ENCODE measurements at places on chromosomes 5 and 9.

DNA sequence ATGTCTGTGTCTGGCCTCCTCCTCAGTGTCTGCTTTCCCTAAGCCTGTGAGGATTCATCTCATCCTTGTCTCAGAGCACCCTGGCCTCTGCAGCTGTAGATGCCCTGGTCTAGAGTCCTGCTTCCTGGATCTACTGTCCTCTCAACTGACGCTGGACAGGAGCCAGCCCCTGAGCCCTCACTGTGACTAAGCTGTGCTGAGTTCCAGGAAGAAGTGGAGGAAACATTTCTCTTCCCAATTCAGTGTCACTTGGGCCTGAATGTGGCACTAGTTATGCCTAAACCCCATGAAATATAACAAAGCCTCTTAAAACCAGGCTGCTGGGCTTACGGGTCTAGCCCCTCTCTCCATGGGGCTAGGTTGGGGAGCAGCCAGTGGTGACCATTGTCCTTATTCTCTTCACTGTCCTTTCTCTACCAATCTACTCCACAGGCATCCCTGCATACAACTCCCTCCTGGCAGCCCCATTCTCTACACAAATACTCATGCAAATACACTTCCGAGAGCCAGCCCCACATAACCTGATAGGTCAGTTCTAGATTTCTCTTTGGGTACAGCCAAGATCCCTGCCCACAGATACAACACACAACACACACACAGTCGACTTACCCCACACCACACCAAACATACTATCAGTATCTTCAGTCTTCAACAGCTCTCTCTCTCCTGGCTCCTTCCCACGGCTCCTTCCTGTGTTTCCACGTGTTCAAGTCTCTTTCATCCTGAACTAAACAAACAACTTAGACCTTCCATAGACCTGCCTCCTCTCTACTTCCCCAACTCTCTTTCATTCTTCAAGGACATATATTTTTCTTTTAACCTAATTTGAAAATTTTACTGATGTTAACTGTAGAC is 220.8 kb downstream of the SNX18 start:
- DNase-seq: peak; percentile 26

- DNase-seq: no peak
These were observed 38.2 kb downstream of the CCDC192 start for GRCh38 chr5:127741412-127741811.

DNA sequence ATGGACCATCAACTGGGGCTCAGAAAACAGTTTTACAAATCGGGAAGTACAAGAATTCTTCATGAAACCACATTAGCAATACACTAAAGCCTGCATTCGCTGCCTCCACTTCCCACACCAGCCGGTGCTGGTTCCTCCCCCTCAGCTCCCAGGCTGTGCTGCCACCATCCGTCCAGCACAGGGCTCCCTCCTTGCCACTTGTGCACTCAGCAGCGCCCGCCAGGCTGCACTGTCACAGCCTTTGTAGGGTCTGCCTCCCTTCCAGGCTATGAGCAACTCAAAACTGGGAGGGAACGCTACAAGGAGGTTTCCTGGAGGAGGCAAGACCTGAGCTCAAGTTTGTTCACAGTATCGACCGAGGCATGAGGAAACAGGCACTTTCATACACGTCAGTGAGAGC is 7.7 kb downstream of the MAPK9 start:
- DNase-seq: peak; percentile 75

GRCh38 chr9:4301296-4301695 is 1.4 kb upstream of the GLIS3 start:
- DNase-seq: no peak

DNA sequence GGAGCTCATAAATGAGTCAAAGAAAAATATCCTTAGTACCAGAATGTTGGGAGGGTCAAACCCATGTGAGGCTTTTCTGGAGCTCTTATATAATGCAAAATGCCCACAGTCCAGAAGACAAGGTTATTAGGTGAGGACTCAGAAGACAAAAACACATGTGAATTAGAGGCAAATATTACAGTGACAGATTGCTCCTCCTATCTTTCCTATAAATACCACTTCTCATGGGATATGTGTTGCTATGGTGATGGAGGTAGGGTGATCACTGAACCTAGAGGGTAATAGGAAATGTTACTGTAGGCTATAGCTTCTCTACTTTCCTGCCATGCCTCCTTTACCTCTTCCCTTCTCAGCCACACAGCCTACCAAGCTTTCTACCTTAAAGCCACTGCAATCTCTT is 264.6 kb downstream of the SEC61B start:
- no peak for DNase-seq

DNA sequence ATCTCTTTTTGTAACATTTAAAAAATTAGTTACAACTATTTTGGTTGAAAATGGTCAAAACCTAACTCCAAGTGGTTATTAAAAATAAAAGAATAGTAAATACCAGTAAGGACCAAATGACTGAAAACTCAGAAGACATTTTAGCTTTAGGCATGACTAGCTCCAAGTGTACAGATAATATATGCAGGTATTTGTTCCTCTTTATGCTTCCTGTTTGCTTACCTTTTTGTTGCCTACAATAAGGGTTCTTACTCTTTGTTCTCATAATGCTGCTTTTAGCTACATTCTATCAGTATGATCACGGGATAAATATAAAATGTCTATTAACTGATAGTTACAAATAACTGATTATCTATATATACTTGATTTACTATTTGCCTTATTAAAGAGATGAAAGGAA is 259.6 kb downstream of the CDH12 start:
- no peak for DNase-seq

GRCh38 chr9:69279084-69279731 is 45.8 kb upstream of the ENTREP1 start:
- DNase-seq: no peak

- no peak for DNase-seq
These were observed 51.2 kb downstream of the DIAPH1 start for GRCh38 chr5:141567513-141568117.

GRCh38 chr5:151622367-151623088 is 31.4 kb upstream of the FAT2 start:
- no peak for DNase-seq

DNA sequence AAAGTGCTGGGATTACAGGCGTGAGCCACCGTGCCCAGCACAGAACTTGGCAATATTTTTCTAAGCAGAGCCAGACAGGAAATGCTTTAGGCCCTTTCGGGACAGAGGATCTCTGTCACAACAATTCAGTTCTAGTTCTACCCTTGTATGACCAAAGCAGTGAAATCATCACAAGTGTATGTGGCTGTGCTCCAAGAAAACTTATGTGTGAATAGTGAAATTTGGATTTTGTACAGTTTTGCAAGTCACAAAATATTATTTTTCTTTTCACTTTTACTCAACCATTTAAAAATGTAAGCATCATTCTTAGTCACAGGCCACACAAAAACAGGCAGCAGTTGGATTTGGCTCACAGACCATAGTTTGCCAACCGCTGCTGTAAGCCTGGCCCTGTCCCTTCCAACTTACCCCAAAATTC is 20.4 kb upstream of the PRUNE2 start:
- no peak for DNase-seq

DNA sequence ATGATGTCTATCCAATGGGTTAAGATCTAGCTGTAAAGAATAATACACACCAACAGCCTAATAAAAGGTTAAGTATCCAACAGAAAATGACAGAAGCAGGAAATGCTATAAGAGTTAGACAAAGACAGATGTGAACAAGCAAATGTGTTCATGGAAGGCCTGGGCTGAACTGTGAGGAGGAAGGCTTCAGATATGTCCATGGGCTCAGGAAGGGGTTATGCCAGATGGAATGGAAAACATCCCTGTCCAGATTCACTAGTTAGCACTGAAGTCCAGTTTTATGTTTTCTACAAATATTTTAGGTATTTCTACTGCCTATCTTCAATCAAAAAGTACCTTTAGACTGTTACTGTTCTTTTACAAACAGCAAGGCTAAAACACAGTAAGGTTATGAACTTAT is 27.1 kb downstream of the ERAP1 start:
- DNase-seq: no peak

GRCh38 chr5:155258161-155258560 is 244.6 kb downstream of the KIF4B start:
- peak; percentile 29 for DNase-seq

DNA sequence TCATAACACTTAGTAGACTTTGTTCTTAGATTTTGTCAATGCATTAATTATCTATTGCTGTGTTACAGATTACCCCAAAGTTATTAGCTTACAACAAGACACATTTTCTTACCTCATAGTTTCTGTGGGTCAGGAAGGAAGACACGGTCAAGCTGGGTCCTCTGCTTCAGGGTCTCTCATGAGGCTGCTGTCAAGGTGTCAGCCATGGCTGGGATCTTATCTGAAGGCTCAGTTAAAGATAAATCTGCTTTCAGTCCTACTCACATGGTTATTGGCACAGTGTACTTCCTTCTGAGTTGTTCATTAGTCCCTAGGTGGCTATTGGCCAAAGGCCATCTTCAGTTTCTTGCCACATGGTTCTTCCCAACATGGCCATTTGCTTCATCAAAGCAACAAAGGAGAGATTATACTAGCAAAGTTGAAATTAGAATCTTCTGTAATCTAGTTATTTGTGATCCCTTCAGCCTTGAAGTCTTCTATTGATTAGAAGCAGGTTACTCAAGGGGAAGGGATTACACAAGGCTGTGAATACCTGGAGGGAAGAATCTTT is 25.2 kb downstream of the TDRD7 start:
- DNase-seq: no peak

DNA sequence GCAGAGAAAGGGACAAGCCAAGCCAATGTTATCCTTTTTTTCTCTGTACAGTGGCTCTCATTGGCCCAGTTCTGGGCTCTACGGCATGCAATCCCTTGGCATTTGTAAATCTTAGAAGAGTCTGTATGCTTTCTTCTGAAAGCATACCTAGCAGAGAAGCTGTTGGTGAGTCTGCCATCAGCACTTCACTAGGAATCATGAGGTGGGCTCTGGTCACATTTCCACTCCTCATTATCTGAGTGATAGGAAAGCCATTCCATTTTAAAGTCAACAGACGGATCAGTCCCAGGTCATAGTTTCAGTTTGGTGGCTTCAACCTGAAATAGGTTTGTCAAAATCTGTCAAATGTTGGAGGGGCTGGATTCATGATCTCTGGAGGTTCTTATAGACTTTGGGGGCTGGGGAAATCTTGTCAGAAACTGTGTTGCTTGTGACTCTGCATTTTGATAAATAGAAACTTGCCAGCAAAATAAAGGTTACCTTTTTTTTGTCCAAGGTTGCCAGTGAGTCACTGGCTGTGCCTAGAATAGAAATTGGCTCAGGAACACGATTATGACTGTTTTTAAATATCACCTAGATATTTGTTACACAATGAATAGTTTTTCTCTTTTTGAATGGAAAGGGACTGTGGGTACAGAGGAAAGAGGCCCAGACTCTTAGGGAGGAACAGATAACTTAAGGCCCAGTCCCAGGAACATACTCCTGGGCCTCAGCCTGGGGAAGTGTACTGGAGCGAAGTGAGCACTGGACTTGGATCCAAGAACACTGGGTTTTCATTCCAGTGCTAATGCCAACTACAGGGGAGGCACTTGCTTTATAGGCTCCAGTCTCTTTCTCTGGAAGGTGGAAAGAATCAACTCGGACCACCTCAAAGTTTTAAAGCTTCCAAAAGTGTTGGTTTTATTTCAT is 183.1 kb downstream of the NMUR2 start:
- DNase-seq: no peak

- DNase-seq: no peak
These were observed 117.4 kb downstream of the PRKACG start for GRCh38 chr9:68896486-68896885.

Data from globus pallidus (tissue), 1 donor.